ENCODE measurements at places on chromosomes 5 and 9.

GRCh38 chr5:98504505-98504904 lies 269.0 kb upstream of the RGMB start:
- no peak for DNase-seq

DNA sequence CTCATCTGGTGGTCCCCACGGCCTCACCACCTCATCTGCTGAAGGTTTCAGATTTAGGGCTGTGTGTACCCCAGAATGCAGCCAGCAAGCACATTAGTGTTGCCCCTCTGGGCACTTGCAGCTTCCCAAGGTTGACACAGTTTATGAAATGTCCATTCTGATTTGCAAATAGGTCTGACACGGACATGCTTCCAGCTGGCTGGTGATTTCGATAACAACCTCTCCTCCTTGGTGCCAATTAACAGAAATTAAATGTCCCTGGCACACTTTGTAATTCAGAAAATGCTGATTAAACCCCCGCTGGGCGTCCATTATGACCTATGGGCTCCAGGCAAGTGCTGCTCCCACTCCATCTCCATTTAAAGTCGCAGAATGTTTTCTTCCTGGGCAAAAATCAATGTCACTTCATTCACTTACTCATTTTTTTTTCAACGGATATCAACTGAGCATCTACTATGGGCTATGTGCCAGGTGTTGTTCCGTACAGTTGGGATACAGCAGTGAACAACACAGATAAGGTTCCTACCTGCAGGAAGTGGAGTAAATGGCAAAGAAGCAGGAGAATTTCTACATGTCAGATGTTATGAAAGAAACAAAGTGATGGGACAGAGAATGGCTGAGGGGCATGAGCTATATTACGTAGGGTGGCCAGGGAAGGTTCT lies 32.0 kb downstream of the PLAC8L1 start:
- DNase-seq = no peak

DNA sequence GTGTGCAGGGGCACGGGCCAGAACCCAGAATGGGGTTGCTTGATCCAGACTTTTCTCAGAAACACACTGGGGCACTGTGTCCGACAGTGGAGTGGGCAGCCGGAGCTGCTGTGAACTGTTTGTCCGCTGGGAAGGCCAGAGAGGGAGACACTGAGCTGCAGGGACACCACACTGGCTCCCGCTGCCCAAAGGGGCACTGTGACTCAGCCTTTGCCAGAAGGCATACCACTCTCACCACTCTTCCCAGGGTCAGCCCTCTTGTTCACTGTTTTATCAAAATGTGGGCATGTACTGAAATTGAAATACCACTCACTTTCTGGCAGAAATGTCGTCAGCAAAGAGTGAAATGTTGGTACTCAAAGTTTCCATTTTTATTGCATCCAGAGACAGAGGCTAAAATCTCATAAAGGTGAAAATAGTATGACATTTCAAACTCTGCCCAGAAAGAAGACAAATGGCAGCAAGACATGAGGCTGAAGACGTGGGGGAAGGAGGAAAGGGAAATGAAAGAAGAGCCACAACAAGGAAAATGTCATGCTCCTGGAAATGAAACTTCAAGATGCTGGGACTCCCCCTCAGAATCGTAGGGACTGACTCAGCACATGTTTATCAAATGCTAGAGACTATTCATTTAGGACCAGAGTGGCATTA lies 4.5 kb upstream of the IL7R start:
- DNase-seq = no peak

GRCh38 chr5:16446993-16447392 lies 18.6 kb downstream of the ZNF622 start:
- no peak for DNase-seq

GRCh38 chr5:152349683-152350526 lies 55.2 kb downstream of the NMUR2 start:
- peak; percentile 46 for DNase-seq

GRCh38 chr5:21684992-21685391 lies 1168.2 kb downstream of the CDH12 start:
- no peak for DNase-seq

GRCh38 chr5:115565233-115565632 lies 20.7 kb upstream of the FEM1C start:
- no peak for DNase-seq

DNA sequence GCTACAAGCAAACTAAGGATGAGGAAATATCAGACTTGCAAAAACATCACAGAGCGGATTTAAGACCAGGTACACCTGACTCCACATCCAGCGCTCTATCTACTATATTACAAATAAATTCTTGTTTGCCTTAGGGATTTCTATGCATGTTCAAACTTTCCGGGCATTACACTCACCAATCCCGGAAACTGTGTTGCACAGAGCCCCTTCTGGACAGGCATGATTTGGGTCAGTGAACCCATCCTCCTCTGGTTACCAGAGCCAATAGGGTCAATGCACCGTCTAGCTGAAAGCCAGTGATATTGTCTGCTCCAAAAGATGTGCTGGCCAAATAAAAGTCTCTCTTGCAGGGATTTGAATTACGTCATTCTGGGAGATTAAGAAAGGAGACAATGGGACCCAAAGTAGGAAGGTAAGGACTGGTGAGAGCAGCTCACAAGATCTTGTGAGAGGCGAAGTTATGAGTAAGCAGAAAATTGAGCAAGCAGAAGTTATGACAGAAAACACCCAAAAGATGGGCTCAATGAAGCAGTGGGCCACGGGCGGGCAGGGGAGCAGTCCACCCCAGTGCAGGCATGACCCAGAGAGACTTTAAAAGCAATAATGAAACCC lies 155.8 kb upstream of the RAI14 start:
- DNase-seq = no peak

- DNase-seq = no peak
These were observed 36.5 kb downstream of the ZCCHC7 start for GRCh38 chr9:37156781-37157356.

- no peak for DNase-seq
These were observed 66.7 kb upstream of the PRDM9 start for GRCh38 chr5:23440703-23441102.

DNA sequence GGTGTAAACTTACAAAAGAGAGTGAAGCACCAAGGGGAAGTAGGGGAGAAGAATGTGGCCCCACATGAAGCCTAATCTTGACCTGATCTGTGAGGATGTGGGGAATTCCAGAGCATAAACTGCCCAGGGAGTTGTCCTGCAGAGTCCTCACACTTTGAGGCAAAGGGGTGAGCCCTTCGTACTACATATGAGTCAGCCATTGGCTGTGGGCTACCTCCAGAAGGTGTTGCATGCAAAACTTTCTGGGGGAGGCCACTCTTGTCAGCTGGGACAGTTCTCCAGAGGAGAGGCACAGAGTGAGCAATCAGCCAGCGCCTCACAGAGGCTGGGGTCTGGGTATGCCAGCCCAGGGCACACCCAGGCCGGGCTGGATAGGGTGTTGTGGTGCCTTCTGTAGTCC lies 98.1 kb upstream of the NMUR2 start:
- no peak for DNase-seq

DNA sequence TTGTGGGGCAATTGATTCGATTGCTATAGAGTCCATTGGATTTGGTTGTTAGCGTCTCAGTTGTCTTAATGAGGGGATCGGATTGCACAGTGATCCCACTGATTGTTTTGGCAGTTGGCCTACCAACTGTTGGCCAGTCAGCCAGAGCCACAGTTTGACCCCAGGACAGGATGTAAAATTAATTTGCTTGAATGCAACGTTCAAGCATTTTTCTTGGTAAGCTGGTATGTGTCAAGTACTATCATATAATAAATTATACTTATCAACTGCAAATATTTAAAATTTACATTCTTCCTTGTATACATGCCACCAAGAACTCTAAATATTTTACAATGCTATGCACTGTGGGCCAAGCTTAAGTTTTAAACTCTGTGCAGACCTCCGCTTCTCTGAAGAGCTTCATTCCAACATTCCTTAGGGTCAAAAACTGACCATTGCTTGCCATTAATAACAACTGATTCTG lies 80.4 kb upstream of the OSMR start:
- DNase-seq = no peak

GRCh38 chr5:74549384-74549783 lies 91.1 kb downstream of the ENC1 start:
- no peak for DNase-seq

- DNase-seq = no peak
These were observed 145.3 kb upstream of the PAPPA start for GRCh38 chr9:116008278-116008677.

GRCh38 chr5:133401731-133402347 lies 210.5 kb downstream of the FSTL4 start:
- DNase-seq = no peak

- no peak for DNase-seq
These were observed 98.4 kb upstream of the DMRT1 start for GRCh38 chr9:742914-743589.

GRCh38 chr5:168553377-168554130 lies 24.4 kb downstream of the FBLL1 start:
- no peak for DNase-seq

- DNase-seq = no peak
These were observed 457.4 kb downstream of the CCDC171 start for GRCh38 chr9:16010221-16010620.

GRCh38 chr9:6579613-6580012 lies 65.9 kb downstream of the GLDC start:
- no peak for DNase-seq

GRCh38 chr5:19802686-19803085 lies 185.3 kb downstream of the CDH18 start:
- no peak for DNase-seq

DNA sequence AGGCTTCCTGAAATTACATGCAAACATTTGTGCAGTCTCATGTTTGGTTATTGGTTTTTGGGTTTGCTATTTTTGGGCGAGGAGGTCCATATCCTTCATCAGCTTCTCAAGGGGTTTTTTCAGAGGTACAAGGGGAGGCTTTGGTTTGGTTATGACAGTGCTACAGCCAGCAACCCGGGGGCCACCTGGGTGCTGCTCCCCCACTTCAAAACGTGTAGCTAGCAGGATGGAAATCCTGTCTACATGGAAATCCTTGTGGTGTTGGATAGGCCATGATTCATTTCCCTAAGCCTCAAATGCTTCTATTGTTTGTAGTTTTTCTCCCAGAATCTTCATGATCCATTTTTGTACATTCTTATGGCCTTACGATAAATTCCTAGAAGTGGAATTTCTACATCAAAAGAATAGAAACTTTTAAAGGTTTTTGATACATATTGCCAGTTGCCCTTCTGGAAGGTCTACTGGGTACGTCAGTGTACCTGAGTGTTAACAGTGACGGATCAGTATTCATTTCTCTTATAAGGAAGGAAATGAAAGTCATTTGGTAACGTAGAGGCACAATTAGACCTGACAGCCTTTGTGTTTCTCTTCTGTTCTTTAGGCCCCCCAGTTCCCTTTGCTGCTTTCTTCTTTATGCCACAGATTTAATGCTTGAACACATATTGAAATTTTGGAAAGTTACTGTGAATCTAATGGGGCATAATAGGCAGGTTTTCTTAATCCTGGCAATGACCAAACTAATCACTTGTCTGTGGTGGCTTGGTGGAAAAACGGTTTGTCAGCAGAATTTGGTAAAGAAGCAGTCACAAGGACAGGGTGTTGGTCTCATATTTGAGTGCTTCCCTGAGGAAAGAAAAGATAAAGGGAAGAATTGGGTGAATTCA lies 69.7 kb upstream of the ABL1 start:
- no peak for DNase-seq

GRCh38 chr9:4168526-4168925 lies 131.3 kb downstream of the GLIS3 start:
- DNase-seq = no peak

GRCh38 chr5:150604010-150604409 lies 36.5 kb upstream of the SYNPO start:
- no peak for DNase-seq

- no peak for DNase-seq
These were observed 4.0 kb downstream of the VAV2 start for GRCh38 chr9:133987946-133988665.

- no peak for DNase-seq
These were observed 943.8 kb downstream of the NR2F1-AS1 start for GRCh38 chr5:92637247-92637646.

- no peak for DNase-seq
These were observed 1.2 kb downstream of the PTBP3 start for GRCh38 chr9:112332214-112332613.

- no peak for DNase-seq
These were observed 23.7 kb downstream of the SMIM32 start for GRCh38 chr5:136169218-136169617.

GRCh38 chr5:135091286-135091685 lies 57.3 kb upstream of the PITX1 start:
- DNase-seq = no peak

DNA sequence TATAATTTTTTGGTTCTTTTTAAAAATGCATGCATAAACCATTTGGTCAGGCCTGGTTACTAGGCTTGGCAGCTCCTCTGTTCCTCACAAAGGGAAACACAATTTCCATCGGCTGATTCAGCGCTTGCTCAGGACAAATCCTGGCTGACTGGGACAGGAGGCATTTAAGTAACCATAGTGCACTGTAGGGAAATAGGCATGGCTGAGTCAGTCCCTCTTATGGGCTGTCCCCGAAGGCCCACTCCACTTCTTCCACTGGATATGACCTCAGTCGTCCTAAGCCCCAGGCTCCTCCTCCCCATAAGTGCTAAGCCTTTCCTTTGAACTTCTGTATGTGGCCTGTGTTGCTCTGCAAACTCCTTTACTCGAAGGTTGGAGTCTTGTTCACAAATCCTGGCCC lies 71.2 kb upstream of the GLIS3 start:
- no peak for DNase-seq

DNA sequence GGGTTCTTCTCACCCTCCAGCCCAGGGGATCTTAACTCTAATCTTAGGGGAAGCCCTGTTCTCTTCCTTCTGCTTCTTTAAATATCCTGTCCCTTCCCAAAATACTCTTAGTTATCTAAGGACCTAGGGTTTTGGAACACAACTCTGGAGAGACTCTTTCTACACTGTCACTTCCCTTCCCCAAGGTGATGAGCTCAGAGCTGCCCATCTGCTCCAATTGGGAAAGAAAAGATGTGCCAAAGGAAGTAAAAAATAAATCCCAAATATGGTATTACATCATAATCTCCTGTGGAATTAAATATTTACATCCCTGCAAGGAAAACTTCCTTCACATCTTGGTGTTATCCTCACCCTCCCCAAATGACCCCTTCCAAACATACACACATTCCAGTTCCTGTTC lies 291.2 kb downstream of the EPB41L4A start:
- DNase-seq = no peak

GRCh38 chr9:37453827-37454226 lies 11.4 kb downstream of the ZBTB5 start:
- DNase-seq = no peak

- DNase-seq = no peak
These were observed 1.1 kb downstream of the UBTD2 start for GRCh38 chr5:172282272-172283019.

- DNase-seq = no peak
These were observed 181.1 kb downstream of the KDM4C start for GRCh38 chr9:6938873-6939272.

- no peak for DNase-seq
These were observed 30.5 kb downstream of the SHB start for GRCh38 chr9:38038307-38039089.

DNA sequence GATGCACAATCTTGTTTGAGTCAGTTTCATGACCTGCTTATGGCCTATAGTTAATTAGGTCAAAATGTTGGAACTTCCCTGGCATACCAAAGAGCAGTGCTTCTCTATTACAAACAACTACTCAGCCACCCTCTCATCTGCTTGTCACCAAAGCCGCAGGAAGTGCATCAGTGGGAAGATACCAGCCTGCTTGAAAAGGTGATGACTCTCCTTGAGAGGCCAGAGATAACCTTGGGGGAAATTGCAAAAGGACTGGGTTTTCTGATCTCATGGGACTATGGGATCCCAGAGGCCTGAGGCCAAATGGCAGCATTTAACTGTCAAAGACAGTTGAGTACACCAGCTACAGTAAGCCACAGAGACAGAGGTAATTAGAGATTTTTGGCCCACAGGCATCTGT lies 69.9 kb downstream of the C9orf57 start:
- DNase-seq = no peak

GRCh38 chr9:71725590-71726338 lies 42.5 kb downstream of the CEMIP2 start:
- no peak for DNase-seq

Data from NCI-H1436 (cell line).